ENCODE measurements at places on chromosomes 6 and 20.
A peak's percentile ranks its signal among the peaks of the same experiment; 100 is the strongest.

DNA sequence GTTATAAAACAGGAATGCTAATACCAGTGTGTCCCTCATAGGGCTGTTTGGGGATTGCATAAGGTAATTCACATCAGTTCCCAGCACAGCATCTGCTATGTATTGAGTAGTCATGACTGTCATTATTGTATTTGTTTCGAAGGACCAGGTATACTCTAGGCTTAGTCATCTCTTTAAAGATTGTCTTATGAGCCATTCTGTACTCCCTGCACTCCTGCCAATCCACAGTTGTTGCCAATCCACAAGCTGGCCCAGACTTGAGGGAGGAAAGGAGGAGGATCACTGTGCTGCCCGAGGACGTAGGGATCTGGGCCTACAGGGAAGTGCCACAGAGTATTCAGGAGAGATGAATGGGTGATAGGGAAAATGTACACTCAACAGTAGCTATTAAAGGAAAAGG is 113.0 kb upstream of the TIAM2 start:
- no peak for DNase-seq

- no peak for DNase-seq
These were observed 549 bp downstream of the ANKRD6 start for GRCh38 chr6:89433252-89434149.

GRCh38 chr6:170124150-170124549 is 166.7 kb downstream of the DLL1 start:
- no peak for DNase-seq

DNA sequence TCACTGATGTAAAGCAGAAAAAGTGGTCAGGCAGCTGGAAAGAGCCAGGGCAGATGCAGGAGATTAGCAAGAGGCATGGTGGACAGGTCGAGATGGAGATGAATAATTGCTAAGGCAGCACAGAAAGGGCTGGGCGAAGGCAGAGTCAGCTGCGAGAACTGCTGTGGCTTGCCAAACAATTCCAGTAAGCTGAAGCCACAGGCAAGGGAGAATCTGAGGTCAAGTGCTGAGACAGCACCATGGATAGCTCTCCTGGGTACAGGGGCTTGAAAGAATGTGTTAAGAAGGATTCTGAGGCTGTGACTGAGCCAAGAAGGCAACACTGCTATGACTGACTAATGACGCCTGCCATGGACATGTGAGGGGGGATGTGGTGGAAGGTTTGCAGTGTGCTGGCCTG is 220.8 kb upstream of the FOXA2 start:
- peak; percentile 73 for DNase-seq

DNA sequence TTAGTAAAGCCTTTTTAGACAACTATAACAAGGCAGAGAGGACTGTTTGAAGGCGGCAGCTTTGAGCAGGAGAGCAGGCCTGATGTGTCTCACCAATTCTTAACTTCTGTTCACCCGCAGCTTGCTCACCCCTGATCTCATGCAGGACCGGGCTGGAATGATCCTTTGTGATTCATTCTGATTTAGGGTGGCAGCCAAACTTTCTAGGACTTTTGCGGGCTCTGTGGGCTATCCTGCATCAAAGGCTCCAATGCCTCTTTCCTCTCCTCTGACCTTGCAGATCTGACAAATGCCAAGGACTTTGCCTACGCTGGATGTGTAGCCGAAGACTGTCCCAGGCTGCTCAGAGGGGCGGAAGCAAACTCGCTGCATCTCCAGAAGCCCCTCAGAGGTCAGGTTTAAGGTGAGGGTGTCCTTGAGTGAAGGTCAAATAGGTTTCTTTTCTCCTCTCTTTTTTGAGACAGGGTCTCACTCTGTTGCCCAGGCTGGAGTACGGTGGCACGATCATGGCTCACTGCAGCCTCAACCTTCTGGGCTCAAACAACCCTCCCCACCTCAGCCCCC is 72.3 kb downstream of the VEGFA start:
- DNase-seq, result no peak

DNA sequence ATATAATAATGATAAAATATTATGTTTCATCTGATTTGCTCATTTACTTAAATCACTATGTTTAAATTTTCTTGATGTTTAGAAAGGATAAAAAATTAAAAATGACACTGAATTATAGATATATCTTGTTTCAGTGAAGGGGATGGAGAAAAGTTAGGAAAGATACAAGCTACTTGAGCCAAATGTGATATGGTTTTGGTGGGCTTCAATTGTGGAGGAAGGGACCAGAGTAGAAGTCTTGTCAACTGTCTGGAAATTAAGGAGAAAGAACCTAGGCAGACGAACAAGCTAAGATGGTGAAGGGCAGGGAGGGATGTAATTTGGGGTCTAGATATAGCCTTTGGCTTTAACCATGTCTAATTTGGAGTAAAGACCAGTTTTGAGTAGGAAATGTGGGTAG is 186.4 kb upstream of the MMS22L start:
- no peak for DNase-seq

DNA sequence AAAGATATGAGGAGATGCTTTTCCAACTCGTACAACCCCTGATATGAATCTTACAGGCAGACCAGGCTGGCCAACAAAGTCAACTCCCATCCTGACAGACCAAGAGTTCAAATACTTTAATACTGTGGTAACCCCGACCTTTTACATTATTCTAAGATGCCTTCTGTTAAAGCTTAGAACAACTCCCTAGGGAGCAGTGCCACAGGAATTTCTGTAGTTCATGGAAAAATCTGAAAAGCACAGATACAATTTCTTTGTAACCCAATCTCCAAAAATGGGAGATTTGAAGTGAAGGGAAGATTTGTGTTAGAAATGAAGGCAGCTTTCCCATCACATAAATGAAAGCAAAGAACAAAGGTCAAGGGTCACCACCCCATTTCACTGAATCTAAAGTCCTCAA is 151.3 kb upstream of the BEND6 start:
- DNase-seq, result no peak

Measured in hindlimb muscle (tissue), 1 donor.